SJCRH30 (cell line): ENCODE measurements at places on chromosomes 4 and X. TPM values are rescaled to one million over a fixed set of nuclear protein-coding genes. Genes with fewer than 3 reads are reported as not detected.

PRR32 gene
- total RNA-seq, result 0.14 TPM in 1 of 2 replicates, not detected in the other

PRDM5 gene
- 31.4 and 40.5 TPM in 2 replicates for total RNA-seq

N4BP2 gene
- 17.9 and 20.6 TPM in 2 replicates for total RNA-seq

FOXR2 gene
- not detected in 2 replicates for total RNA-seq

CLRN2 gene
- total RNA-seq, result not detected in 2 replicates

RASGEF1B gene
- total RNA-seq, result 0.10 and 0.28 TPM in 2 replicates

REELD1 gene
- total RNA-seq, result not detected in 2 replicates

NDNF gene
- 6.5 and 7.3 TPM in 2 replicates for total RNA-seq

NIPAL1 gene
- total RNA-seq, result 0.04 and 0.05 TPM in 2 replicates

CT45A1 gene
- not detected in 2 replicates for total RNA-seq

- peaks cover 10% of the 10 kb centered on the region for H3K4me1 ChIP-seq
- peak; percentile 85 for DNase-seq
- H3K27me3 ChIP-seq, result no peaks in the 10 kb centered on the region
- H3K4me3 ChIP-seq, result peak overlapping the region; percentile 70
- H3K36me3 ChIP-seq, result no peaks in the 10 kb centered on the region
Observed at GRCh38 chr4:103098341-103098740, 1.3 kb downstream of the BDH2 start.

GRCh38 chr4:632926-633325 lies 7.6 kb downstream of the PDE6B start:
- no peaks in the 10 kb centered on the region for H3K27me3 ChIP-seq
- no peaks in the 10 kb centered on the region for H3K4me1 ChIP-seq
- no peak for DNase-seq
- no peak overlapping the region for H3K4me3 ChIP-seq
- no peaks in the 10 kb centered on the region for H3K36me3 ChIP-seq

DNA sequence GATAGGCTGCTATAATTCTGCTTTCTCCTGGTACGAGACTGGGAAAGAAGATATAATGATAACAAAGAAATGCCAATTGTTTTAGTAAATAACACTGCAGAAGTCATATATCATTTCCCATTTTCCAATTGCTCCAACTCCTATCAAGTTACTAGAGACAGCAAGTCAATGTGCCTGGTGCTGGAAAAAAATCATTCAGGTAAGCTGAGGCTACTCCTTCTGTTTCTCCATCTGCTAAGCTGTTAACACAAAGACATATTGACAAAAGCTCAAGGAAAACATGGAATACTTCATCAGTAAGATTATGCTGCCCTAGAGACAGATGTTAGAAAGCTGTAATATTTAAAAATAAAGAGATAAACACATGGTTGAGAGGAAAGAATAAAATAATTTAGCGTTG lies 10.0 kb downstream of the NAA11 start:
- peaks cover 9% of the 10 kb centered on the region for H3K4me1 ChIP-seq
- no peaks in the 10 kb centered on the region for H3K27me3 ChIP-seq
- no peaks in the 10 kb centered on the region for H3K36me3 ChIP-seq
- no peak overlapping the region for H3K27ac ChIP-seq
- DNase-seq, result no peak

DNA sequence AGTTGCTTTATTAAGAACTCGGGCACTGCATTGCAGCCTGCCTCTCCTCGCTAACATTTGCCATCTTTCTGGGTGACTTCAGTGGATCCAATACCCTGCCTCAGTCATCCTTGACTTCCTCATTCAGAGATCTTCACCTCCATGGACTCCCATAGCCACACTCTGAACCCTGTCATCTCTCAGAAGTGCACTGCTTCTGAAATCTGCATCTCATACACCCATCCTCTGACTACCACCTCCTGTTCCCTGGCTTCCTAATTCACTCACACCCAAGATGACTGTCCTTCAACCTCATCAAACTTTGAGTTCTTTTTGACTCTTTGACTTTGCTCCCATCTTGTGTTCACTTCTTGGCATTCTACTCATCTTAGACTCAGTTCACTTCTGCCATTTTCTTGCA lies 25.3 kb upstream of the CYBB start:
- no peaks in the 10 kb centered on the region for H3K27me3 ChIP-seq
- H3K4me3 ChIP-seq, result no peak overlapping the region
- H3K4me1 ChIP-seq, result no peaks in the 10 kb centered on the region

DNA sequence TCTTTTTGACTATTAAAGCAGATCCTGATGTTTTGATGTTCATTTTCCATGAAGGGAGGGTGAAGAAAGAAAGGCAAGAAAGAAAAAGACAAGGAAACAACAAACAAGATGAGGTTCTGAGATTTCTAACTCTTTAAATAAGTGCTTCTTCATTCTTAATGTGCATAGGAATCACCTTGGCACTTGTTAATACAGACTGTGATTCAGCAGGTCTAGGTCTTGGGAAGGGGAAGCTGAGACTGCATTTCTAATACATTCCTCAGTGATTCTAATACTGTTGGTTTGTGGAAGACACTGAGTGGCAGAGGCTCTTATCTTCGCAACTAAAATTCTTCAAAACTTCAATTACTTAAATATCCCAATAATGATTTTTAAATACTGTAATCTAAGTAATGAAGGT lies 95.2 kb upstream of the NAP1L5 start:
- DNase-seq, result no peak
- no peaks in the 10 kb centered on the region for H3K4me1 ChIP-seq
- no peaks in the 10 kb centered on the region for H3K27me3 ChIP-seq
- no peak overlapping the region for H3K27ac ChIP-seq
- no peaks in the 10 kb centered on the region; the same call in 1 of the 2 replicates for H3K36me3 ChIP-seq

- H3K27ac ChIP-seq, result no peak overlapping the region
- no peak for DNase-seq
- H3K36me3 ChIP-seq, result no peaks in the 10 kb centered on the region
- no peaks in the 10 kb centered on the region for H3K27me3 ChIP-seq
- H3K4me3 ChIP-seq, result no peak overlapping the region
Observed at GRCh38 chrX:27548624-27549023, 41.5 kb upstream of the DCAF8L2 start.

DNA sequence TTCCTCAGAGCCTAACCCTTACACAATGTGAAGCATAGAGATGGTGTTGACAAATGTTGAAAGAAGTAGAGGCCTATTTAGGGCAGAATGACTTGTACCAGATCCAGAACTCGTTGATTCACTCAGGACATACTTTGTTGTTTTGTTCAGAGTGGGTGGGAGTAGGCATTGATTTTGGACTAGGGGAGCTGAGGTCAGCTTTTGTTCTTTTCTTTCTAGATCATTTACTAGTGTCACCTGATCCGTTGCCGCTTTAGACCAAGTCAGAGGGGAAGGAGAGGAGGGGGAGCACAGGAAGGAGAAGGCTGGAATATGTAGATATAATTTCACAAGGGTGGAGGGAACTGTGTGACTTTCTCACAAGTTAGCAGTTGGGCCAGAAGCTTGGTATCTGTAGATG lies 282.4 kb upstream of the GPC4 start:
- no peaks in the 10 kb centered on the region for H3K27me3 ChIP-seq
- no peak overlapping the region; the same call in 1 of the 2 replicates for H3K27ac ChIP-seq
- no peak for DNase-seq
- H3K36me3 ChIP-seq, result no peaks in the 10 kb centered on the region
- no peaks in the 10 kb centered on the region for H3K4me1 ChIP-seq

DNA sequence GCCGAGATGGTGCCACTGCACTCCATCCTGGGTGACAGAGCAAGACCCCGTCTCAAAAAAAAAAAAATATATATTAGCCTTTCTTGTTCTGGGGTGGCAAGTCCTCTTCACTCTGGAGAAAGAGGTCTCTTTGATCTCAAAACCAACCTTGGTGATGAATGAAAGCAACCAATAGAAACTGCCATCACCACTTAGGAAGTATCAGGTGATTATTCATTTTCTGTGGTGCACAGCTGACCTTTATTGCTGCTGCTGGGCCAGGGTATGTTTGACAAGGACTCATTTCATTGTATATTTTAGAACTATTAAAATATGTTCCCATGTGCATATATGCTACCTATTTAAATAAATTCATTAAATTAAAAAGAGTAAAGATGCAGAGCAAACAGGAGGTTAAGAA lies 76.0 kb upstream of the KIT start:
- H3K4me1 ChIP-seq, result no peaks in the 10 kb centered on the region
- H3K4me3 ChIP-seq, result no peak overlapping the region
- H3K27ac ChIP-seq, result no peak overlapping the region
- no peaks in the 10 kb centered on the region for H3K36me3 ChIP-seq
- H3K27me3 ChIP-seq, result peaks cover 3% of the 10 kb centered on the region; the same call in 1 of the 2 replicates

DNA sequence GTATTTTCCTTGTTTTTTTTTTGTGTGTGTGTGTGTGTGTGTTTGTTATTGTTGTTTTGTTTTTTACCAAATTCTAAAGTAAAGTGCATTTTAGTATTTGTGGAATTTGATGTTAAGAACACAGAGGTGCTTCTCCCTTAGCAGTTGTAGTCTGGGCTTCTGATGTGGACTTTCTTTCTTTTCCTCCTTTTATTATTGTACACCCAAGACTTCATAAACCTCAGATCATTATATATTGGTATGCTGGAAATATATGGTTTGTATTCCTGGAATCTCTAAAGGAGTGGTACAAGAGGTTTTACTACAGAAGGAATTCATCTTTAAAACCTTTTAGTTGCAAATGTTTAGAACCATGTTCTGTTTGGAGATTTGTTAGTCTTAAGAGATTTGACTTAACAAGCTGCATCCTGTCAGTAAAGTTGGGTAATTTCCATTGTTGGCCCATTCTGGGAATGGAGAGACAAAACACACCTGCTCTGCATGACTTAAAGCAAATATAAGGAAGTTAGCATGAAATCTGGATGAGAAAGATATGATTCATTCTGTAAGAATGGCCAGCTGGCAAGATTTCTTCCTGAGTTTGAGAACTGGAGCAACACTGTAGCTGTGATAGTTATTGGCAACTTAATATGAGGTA lies 64.0 kb downstream of the SMAD1 start:
- no peak overlapping the region for H3K4me3 ChIP-seq
- peak; percentile 76 for DNase-seq
- no peaks in the 10 kb centered on the region for H3K27me3 ChIP-seq
- peak overlapping the region; percentile 83 for H3K27ac ChIP-seq
